ENCODE measurements at places on chromosomes 11 and 22. TPM values are rescaled to one million over a fixed set of nuclear protein-coding genes. Genes with fewer than 3 reads are reported as not detected.

Gene CLTCL1
- total RNA-seq: 12.1 TPM

Gene FJX1
- total RNA-seq: 13.7 TPM

Gene SLC22A25
- not detected for total RNA-seq

Gene CRYAB
- total RNA-seq: 80.1 TPM

Gene FAM118A
- 215 TPM for total RNA-seq

Gene BIK
- 22.1 TPM for total RNA-seq

Gene TRPM5
- not detected for total RNA-seq

Gene CENPM
- total RNA-seq: 10.3 TPM

Gene SLC16A8
- 0.59 TPM for total RNA-seq

Gene NAALAD2
- 38.9 TPM for total RNA-seq

Gene FZD4
- 38.3 TPM for total RNA-seq

Gene CST6
- total RNA-seq: 6.5 TPM

Gene TTC36
- 3.1 TPM for total RNA-seq

Gene VSIG2
- total RNA-seq: 28.2 TPM

Gene SMIM35
- total RNA-seq: 0.09 TPM

Gene DBX1
- not detected for total RNA-seq

Gene DDX25
- total RNA-seq: not detected

- DNase-seq: no peak
Measured at GRCh38 chr11:46386005-46386578, 4.6 kb downstream of the MDK start.

DNA sequence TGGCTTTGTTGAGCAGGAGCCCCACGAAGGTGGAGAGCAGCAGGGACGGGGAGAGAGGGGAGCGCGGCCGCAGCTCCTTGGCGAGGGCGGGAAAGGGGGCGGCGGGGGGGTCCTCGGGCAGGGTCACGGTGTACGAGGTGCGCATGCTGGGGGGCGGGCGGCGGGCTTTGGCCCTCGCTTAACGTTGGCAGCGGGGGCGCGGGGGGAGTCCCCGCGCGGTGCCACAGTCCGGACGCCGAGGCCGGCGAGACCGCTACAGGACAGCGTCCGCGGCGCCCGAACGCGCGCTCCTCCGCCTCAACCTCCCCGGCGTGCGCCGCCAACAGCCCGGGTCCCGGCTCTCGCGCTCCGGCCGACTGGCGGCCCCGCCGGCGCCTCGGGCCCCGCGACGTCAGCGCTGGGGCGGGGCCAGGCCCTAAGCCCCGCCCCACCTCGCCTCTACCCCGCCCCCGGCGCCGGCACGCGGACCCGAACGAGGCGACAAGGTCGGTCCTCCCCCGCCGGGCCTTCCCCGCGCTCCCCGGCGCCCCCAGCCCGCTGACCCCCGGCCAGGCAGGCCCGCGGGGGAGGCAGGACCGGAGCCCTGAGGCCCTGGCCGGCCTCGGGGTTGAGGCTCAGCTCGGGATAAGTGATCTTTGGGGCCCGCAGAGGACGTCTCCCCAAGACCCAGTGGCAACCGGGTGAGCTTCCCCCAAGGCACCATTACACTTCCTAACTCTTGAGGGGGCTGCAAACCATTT, 17.5 kb downstream of the USP2 start:
- no peak for DNase-seq

GRCh38 chr11:12599408-12600143, 74.6 kb upstream of the TEAD1 start:
- peak; percentile 7 for DNase-seq

GRCh38 chr11:59076876-59077571, 9.1 kb upstream of the GLYATL1B start:
- DNase-seq: no peak

GRCh38 chr11:19092850-19093249, 24.1 kb upstream of the ZDHHC13 start:
- no peak for DNase-seq

GRCh38 chr22:29103121-29103520, 30.3 kb downstream of the KREMEN1 start:
- DNase-seq: no peak

DNA sequence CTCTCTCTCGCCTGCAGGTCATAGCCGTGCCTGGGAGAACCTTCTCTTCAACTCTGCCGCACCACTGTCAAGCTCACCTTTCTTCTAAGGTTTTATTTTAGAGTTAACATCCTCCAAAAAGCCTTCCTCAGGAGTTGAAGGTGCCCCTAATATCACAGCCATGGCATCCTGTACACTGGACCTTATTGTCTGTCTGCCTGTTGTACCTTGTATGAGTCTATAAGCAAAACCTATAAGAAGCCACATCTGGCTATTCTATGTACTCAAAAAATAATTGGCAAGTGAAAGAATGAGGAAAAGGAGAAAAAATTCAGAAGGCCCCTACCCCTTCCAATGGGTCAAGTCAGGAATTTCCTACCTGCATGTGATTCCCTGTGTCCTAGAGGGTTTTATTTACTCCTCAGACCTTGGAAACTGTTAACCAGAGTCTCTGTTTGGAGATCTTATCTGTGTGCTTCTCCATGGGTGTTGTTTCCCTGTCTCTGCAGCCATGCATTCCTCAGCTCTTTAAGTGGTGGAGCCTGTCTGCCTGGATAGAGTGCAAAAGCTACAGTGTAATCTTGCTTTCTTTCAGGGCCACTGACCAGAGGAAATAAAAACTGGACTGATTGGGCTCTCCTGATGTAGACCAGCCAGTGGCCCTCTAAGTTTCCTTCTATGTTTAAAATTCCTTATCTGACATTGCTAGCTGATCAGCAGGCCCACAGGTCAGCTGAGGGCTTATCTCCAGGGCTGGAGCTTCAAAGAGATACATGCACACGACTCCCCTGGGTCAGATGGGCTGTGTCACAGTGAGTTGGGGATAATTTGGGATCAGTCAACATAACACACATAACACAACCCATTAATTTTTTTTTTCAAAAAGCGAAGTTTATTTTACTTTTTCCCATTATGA, 37.6 kb upstream of the TMEM135 start:
- DNase-seq: peak; percentile 81

GRCh38 chr11:119641983-119642745, 86.8 kb downstream of the NECTIN1 start:
- DNase-seq: no peak

DNA sequence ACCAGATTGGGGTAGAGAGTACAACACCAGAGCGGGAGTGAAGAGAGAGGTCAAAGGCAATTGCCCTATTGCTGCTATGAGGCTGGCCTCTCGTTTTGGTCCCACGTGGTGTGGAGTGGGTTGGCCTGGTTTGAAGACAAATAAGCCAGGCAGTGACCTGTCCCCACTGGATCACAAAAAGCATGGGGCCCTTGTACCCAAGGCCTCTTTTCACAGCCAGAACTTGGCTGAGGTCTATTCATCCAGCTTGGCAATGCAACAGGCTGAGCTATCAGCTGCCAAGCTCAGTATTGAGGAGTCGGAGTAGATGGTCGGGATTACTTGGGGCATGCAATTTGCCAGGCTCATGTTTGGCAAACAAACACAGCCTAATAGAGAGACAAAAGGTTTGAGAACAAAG, 19.2 kb upstream of the GALNT18 start:
- DNase-seq: no peak

DNA sequence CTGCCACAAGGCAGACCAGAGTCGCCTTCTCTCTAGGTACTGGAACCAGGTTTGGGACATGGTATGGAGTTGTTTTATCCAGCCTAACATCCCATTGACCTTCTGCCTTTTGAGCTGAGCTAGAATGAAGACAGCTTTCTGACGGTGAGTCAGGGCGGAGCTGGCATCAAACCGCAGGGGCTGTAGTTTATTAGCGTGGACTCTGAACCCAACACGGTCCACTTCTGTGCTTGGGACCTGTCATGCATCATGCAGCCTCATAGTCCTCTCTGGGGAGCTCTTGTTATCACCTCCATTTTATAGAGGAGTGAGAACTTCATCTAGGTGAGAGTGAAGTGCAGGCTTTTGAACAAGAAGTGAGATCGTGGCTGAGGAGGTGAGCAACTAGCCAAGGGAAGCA, 8.3 kb downstream of the GAL3ST1 start:
- DNase-seq: no peak

DNA sequence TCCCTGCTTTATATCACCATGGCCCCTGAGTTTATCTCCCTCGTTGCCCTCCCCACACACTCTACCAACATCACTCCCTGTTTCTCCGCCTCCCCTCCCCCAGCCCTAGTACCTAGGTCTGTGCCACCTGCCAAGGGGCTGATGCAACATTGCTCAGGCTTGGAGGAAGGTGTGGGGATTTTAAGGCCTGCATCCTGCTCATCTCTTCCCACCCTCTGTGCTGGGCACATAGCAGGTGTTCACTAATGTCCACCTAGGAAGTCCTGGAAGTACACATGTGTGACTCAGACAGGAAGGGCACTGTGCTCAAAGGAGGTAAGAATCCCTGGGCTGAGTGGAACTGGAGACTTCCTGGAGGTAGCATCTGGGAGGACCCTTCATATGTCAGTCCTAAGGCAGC, 37.0 kb downstream of the PDE2A start:
- DNase-seq: no peak

- DNase-seq: no peak
Measured at GRCh38 chr11:10694486-10695239, 1.1 kb upstream of the IRAG1 start.

DNA sequence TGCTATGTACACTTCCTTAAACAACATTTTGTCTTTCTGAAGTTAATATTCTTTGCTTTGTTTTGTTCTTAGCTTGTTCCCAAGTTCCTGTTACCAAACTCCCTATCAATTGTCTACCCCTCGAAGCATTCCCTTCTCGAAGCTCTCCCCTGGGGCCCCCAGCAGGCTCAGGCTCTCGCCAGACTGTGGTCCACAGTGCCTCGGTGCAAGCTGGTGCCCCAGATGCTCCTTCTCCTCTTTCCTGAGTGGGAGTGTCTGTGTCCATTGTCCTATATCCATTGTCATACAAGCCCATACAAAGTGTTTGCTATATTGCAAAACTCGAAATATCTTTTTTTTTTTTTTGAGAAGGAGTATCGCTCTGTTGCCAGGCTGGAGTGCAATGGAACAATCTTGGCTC, 51.7 kb upstream of the RTL6 start:
- no peak for DNase-seq

Measured in prostate gland (tissue), 2 donors.